ENCODE measurements at places on chromosomes 12 and 14.

DNA sequence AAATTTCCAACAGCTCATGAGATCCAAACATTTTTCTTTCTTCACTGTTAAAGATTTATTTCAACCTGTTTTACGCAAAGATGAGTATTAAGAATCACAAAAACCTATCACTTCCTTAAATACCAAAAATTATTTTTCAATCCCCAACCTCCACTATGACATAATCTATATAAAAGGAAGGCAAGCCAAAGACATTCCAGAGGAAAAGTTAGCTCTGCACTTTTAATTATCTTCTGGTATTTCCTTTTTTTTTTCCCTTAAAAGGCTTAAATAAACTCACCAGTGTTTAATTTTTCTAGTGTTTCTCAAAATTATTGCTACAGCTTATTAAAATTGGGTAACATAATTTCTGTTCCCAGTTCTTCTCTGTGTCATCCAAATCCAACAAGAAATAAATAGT, 75.9 kb downstream of the BMP4 start:
- DNase-seq = no peak

DNA sequence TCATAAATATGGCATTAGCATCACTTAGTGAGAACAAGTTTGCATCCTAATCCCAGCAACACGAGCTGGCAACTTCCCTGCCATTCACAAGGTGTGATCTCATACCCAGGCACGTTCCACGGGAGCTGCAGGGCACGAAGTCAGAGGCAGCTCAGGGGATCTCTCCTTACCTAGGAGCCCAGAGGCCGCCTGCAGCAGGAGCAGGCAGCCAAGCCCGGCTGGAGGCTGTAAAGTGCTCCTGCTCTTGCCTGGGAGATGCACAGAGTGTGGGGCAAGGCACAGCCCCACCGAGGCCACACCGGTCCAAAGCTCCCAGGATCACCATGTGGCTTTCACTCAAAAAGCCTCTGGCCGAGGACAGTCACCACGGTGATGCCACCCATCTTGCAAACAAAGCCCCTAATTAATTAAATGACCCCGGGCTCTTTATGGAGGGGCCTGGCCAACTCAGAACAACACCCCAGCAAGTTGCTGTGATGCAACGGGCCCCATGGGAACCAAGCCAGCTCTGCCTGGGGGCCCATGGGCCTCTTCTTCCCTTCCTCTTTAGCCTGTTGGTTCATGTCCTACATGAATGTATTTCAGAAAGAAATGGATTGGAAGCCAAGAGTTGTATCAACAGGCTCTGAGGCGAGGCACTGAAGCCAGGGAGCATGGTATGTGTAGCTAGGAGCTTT, 26.5 kb downstream of the NUAK1 start:
- DNase-seq = peak; percentile 94

GRCh38 chr12:120825337-120825736, 78.8 kb downstream of the SPPL3 start:
- no peak for DNase-seq

DNA sequence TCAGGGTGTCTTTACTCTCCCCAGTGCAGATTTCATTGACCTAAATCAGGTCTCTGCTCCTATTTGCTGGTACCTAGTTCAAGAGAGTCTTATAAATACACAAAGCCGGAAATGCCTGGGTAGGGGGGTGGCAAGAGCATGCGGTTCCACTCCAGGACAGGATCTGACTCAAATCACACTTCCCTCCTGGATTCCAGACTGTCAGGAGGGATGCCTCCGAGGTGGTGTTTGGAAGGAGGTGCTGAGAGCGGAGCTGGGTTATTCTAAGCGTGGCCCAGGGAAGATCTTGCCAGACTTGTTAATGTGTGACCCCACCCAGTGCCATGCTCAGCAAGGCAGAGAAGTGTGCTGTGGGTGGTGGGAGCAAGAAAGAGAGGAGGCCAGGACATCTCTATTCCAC, 49.8 kb downstream of the B4GALNT3 start:
- peak; percentile 77 for DNase-seq

DNA sequence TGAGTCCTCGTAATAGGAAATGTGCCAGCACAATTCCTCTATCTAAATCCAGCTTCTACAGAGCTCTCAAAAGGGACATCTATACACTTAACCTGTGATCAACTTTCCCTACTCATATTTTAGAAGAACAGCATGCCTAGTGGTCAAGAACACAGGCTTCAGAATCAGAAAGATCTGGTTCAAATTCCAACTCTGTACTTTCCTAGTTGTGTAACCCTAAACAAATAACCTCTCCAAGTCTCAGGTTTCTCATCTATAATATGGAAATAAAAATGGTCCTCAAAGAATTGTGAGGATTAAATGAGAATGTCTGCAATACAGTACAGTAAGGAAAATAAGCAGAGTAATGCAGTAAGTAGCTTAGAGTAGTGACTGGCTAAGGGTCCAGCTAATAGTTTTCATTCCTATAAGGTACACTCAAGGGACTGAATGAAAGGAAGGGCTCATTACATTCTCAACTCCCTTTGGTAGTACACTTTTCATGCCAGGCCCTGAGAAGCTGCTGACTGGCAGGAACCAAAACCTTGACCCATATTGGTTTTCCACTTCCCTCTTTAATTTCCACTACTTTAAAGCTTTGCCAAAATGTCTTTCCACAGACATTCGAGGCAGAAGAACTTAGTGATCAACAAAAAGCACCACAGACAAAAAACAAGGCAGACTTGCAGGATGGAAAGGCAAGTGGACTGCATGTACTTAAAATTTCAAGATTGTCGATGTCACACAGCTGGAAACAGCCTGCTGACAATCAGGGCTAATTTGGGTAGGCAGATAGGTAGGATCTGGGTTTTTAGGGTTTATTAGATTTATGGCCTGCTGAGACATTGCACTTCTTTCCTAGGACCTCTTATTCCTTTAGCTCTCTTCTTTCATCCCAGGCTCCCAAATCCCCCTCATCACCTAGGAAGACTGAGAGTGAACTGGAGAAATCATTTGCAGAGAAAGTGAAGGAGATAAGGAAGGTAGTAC, 4.3 kb downstream of the CCDC196 start:
- no peak for DNase-seq

DNA sequence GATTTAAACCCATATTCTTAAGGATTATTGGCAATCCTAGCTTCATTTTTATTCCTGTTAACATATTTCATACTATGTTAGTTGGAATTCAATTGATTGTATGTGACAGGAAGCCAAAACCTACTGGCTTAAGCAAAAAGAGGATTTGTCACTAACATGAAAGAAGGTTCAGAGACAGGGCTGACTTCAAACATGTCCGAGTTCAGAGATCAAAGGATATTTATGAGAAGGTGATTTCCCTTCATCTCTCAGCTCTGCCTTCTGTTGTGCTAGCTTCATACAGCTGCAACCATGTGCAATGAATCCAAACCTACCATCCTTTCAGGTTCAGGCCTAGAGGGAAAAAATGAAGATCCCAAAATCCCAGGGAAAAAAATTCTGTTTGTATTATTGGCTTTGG, 349.7 kb downstream of the ATP23 start:
- DNase-seq = no peak

- DNase-seq = no peak
These were observed 138.9 kb downstream of the GPR65 start for GRCh38 chr14:88143810-88144209.

DNA sequence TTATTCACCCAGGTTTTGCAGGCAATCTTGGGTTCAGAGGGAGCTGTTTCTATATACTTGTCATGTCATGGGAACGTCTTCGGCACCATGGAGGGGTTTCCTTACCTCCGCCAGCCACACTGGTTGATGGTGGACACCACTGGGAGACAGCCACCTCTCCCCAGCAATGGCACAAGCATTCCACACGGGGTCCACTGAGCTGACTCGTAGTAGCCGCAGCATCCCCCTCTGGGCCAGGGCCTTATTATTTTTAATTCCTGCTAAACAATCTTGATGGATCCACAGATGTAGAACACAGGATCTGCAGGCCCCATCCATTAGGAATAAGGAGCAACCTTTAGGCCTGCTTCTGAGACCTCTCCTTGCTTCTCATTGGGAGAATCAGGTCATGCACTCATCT, 132.9 kb downstream of the DICER1 start:
- no peak for DNase-seq

DNA sequence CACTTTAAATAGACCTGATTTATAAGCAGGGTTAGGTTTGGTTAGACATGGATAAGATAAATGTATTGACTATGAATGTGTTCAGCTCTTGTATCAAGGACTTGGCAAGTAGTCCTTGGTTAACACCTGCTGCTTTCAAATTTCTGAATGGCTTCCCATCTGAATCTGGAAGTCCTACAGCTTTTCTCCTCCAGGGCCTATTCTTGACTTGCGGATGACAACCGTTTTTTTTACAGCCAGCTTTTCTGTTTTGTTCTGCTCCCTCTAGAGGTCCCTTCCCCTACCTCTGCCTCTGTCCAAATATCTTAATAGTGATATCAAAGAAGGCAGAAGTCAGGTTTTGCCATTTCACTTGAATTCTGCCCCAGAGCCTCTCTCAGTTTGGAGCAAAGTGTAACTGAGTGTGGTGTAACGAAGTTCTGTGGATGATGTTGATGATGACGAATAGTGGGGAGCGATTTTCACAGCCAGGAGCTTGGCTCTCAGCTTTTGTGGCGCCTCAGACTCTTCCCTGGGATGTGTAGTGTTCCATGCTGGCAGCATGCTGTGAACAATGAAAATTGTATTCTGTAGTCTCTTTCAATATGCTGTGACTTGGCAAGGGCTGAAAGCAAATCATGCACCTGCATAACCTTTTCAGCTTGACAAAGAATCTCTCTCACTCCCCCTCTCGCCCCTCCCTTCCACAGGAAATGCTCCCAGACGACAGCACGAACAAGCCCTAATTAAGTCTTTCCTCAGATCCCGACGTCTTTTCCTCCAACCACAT, 5.0 kb upstream of the SLC4A8 start:
- peak; percentile 10 for DNase-seq

DNA sequence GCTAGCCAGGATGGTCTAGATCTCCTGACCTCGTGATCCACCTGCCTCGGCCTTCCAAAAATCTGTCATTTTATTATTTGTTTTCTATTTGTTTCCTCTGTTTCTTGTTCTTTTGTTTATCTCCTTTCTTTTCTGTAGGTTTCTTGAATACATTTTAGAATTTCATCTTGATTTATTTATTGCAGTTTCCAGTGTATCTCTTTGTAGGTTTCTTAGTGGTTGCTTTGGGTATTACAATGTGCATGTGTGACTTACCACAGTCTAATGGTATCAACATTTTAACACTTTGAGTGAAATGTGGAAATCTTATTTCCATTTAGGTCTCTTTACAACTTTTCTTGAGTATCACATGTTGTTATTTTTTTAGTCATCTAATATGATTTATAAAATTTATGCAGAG, 29.9 kb upstream of the MUCL1 start:
- DNase-seq = peak; percentile 7

GRCh38 chr12:8867009-8867408, 44.6 kb downstream of the A2ML1 start:
- DNase-seq = no peak

GRCh38 chr14:61147831-61148549, 133.1 kb downstream of the TMEM30B start:
- DNase-seq = peak; percentile 39

- no peak for DNase-seq
These were observed 456.9 kb downstream of the BCAT1 start for GRCh38 chr12:24491968-24492367.

- DNase-seq = peak; percentile 100
These were observed 8.5 kb upstream of the LTBP2 start for GRCh38 chr14:74620497-74620921.

GRCh38 chr12:110403976-110404682, 621 bp upstream of the ANAPC7 start:
- peak; percentile 47 for DNase-seq

DNA sequence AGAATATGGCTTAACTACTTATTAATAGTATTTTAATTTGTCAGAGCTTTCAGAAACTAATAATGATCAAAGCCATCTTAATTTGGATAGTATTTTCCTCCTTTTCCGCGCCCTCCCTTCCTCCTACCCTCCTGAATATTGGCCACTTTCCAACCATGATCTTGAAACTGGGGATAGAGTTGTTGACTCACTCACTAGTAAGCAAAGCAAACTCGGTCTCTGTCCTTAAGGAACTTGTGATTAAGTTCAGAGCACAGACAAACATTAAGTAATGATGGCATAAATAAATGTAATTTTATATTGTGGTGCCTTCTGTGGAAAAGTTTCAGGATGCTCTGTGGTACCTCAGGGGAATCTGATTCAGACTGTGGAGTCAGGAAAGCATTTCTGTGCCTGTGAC, 75.7 kb downstream of the LRRK2 start:
- DNase-seq = peak; percentile 78

DNA sequence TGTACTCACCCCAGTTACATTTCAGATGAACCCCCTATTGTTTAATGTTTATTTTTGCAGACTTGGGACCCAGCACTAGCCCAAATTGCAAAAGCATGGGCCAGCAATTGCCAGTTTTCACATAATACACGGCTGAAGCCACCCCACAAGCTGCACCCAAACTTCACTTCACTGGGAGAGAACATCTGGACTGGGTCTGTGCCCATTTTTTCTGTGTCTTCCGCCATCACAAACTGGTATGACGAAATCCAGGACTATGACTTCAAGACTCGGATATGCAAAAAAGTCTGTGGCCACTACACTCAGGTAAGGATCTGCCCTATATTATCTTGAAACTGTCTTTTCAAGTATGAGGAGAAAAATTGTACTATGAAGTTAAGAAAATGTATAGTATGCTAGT, 1.2 kb downstream of the GLIPR1 start:
- peak; percentile 48 for DNase-seq

DNA sequence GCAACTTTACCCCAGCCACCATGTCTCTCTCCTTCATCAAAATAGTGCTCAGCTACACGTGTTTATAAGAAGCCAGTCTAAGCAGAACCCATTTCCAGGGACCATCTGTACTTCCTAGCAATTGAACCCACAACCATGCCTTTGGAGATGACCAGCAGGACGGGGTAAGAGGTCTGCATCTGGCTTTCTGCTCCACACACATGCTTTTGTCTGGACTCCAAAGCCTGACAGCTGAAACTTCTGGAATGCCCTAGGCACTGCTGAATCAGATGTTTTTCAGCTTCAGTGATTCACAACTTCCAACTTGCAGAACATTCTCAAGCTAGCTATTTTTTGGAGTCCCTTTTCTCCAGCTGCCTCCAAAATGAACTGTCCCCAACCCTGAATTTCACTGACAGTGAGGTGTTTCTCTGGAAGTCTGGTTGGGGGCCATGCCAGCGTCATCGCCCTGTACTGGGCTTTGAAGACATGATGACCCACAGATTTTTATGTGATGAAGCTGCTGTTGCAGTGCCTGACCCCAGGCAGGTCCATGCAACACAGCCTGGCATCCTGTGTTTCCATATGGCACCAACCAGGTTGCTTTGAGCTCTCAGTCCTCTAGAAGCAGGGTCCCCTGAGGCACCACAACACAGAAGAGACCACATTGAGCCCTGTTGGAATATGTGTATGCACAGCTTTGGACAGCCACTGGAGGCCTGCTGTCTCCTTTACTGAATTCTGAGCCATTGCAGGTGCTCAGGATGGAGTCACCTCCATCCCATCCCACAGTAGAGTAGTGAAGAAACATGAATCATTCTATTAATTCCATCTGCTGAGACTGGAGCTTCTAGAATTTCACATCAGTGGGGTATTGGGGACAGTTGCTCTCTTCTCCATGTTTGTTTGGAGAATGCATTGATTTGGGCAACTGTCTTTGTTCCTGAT, 80.2 kb downstream of the NUAK1 start:
- DNase-seq = peak; percentile 73

Measured in bronchial epithelial cell (primary cell).